HL-60 (cell line): ENCODE measurements at places on chromosomes 4 and X.

GRCh38 chrX:106959901-106960300, 39.7 kb downstream of the CLDN2 start:
- no peak for DNase-seq

DNA sequence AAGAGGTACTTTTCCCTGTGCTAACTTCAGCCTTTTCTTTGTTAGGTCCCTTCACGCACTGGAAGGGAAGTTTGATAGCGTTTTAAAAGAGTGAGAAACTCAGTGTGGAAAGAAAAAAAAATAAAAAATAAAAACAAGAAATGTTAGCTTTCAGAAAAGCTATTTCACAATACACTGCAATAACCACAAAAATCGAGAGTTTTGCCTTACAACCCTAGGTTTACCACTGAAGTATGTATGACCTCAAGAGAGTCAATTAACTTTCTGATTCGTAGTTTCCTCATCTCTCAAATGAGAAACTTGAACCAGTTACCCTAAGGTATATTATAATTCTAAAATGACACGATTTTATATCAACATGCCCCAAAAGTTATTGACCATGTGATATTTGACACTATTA, 93.9 kb upstream of the JADE1 start:
- peak; percentile 1 for DNase-seq

GRCh38 chr4:36173905-36174304, 70.4 kb downstream of the ARAP2 start:
- DNase-seq = no peak

DNA sequence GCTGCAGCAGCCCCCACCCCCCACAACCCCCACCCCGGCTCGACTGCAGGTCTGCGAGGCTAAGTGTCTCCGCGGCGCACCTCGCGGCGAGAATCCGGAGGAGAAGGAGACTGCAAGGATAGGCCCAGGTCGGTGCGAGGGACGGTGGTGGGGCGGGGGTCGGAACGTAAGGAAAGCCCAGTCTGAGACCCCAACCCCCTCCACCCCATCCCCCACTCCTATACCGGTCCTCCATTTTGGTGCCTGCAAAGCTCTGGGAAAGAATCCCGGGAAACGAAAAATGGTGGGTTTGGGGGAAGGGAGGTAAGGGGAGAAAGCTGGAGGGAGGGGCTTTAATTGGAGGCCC, 614 bp downstream of the BEX3 start:
- no peak for DNase-seq

DNA sequence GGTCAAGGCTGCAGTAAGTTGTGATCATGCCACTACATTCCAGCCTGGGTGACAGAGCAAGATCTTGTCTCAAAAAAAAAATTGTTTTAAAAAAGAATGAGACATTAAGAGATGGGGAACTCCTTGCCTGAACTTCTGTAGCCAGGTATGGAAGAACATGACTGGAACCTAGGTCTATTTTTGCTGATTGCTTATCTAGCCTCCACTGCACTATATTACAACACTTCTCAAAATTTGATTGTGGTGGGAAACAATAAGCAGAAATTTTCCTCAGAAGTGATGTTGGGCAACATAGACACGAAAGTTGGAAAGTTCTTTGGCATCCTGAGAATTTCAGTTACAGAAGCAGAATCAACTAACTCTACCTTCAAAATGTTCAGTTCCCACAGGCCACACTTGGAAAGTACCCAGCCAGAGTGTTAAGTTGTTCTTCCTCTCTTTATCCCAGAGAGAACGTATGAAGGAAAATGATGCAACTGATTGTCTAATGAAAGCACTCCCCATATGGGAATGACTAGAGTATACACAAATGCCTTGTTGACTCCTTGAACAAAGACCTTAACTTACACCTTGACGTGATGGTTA, 50.0 kb downstream of the LUZP4 start:
- DNase-seq = no peak

GRCh38 chrX:119072744-119073143, at the start of gene CT47C1:
Gene CT47C1, plus strand, starts transcription at chrX:119072993. Its CDS starts 233 bp downstream, at chrX:119073226.
- no peak for DNase-seq

DNA sequence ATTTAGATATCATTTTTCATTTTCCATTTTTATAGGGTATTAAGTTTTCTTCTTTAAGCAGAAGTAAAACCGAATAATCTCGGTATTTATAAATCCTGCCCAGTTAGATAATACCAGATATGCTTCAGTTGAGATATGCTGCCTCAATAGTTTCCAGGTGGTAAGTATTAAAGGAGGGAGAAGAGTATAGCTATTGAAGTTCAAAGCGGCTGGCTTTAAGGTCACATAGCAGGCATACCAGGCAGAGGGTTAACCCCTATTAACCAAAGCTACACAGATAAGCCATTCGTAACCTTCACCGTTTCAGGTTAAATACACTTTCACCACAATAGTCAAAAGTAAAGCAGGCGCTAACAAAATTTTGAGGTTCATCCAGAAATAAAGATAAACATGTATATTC, 54.2 kb downstream of the EDNRA start:
- no peak for DNase-seq

DNA sequence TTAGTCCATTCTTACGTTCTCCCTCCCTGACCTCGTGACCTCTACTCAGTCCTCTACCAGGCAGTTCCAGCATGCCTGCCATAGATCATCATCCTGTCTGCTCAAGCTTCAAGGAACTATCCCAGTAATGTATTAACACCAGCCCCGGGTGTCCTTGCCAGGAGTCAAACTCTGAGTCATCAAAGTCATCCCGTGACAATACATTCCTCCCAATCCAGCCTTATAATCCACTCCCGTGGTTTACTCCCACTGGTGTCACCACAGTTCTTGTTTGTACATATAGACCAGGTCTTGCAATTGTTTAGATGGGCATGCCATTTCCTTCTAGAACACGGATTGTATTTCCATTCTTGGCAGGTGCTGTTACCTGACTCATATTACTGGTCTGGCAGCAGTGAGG, 68.7 kb upstream of the TAB3 start:
- no peak for DNase-seq

GRCh38 chr4:184400375-184400870, 73.9 kb downstream of the IRF2 start:
- DNase-seq = no peak

- peak; percentile 57 for DNase-seq
Observed at GRCh38 chr4:10117359-10118047, 904 bp upstream of the WDR1 start.

DNA sequence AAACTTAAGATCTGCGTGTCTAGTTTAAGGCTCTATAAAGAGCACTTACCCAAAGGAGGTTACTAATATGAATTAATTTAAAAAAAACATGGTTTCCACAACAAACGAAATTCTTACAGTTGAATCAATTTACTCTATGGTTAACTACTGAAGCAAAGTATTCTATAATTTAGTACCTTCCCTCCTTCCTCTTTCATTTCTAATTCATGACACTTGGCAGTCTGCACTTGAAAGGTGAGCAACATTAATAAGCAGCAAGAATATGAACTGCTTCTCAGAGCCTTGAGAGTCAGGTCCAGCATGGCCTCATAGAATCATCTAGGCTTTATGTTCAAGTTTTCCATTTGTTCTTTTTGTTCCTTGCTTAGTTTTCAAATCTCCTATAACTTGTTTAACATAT, 42.7 kb downstream of the TAPT1 start:
- no peak for DNase-seq

DNA sequence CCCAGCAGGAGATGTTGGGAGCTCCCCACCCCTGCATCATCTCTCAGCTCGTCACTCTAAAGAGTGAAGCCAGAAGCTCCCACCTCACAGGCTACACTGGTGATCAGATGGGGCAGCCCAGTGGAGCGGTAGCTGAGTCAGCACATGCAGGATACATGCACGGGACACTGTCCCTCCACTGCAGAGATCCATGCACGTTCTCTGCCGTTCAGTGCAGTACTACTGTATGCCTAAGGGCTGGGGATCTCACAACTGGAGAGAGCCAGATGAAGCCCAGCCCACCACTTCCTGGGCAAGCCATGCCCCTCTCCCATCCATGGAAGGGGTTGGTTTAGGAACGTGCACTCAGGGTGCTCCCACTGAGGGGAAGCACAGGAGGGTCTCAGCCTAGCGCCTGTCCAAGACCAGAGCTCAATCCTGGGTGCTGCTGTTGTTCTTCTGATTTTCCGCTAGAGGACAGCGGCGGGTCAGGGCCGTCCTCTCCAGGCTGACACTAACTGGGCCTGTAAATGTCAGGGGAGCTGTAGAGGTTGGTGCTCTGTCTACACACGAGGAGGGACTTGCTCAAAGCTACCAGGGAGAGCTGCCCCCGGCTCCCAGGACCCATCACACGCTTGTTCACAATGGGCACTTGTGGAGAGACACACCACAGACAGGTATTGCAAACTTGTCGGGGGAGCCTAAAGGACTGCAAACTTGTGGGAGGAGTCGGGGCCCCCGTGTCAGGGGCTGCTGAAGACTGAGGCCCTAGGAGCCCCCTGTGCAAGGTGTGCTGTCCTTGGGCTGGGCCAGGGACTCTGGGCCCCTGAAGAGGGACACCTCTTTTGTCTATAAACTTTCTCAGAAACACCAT, 18.2 kb upstream of the ABLIM2 start:
- peak; percentile 25 for DNase-seq

DNA sequence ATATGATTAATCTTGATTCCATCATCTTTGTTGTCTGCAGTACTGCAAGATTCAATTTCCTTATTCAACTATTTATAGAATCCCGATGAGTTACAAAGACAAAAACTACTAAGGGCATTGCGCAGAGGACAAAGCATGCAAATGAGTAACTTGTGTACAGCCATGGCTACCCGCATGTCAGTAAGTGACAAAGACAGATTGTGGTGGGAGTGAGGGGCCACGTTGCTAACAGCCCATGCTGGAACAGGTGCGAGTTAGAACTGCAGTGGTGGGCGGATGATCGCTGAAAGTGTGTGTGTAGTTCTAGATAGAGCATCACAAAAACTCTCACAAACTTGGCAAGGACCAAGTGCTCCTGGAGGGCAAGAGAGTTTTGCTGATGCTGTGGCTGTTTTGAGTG, 49.5 kb downstream of the ACOX3 start:
- no peak for DNase-seq

DNA sequence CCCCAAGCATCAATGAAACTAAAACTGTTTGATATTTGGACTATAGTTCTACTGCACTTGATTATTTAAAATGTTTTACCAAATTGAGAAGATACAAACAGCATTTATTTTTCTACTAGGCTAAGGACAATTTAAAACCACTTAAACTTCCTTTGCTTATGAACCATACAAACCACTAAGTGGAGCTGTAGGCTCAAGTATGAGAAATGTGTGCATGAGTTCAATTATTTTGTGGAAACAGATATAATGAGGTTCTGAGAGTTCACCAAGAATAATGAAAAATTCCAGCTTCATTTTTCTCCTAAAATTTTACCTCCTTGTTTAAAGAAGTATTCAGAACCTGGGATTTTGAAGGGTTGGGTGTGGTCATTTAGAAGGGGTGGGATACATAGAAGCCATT, 63.1 kb downstream of the SERPINA7 start:
- DNase-seq = no peak

- DNase-seq = peak; percentile 58
Observed at GRCh38 chr4:88858752-88859151, 161.1 kb upstream of the NAP1L5 start.

DNA sequence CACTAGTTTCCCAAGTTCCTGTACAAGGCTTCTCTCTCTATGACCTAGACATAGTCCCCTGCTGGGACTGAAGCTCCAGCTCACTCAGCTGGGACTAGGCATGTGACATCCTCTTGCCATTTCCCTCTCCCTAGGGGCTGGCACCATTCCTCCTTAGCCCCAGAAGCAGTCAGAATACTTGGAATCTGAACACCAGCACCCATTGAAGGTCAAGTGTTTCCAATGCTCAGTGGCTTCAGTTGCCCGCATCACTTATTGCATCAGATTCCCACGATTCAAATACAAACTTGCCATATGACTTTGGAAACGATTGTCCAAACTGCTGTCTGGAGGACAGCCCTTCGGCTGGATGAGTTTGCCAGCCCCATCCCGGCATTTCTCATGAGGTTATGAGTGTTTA, 65.5 kb upstream of the HOPX start:
- no peak for DNase-seq

DNA sequence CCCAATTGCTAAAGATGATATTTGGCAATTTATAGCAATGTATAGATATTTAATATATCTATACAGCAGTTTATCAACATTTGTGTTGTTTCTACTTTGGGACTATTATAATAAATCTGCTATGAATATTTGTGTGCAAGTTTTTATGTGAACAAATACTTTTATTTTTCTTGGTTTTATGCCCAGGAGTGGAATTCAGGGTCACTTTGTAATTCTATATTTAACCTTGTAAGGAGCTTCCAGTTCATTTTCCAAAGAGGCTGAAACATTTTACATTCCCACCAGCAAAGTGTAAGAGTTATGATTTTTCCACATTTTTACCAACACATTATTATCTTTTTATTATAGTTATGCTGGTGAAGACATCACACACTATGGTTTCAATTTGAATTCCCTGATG, 801.3 kb downstream of the PCDH18 start:
- no peak for DNase-seq

- DNase-seq = no peak
Observed at GRCh38 chrX:107678957-107679740, 50.8 kb downstream of the PRPS1 start.
